ENCODE measurements at places on chromosomes 7 and 10.

DNA sequence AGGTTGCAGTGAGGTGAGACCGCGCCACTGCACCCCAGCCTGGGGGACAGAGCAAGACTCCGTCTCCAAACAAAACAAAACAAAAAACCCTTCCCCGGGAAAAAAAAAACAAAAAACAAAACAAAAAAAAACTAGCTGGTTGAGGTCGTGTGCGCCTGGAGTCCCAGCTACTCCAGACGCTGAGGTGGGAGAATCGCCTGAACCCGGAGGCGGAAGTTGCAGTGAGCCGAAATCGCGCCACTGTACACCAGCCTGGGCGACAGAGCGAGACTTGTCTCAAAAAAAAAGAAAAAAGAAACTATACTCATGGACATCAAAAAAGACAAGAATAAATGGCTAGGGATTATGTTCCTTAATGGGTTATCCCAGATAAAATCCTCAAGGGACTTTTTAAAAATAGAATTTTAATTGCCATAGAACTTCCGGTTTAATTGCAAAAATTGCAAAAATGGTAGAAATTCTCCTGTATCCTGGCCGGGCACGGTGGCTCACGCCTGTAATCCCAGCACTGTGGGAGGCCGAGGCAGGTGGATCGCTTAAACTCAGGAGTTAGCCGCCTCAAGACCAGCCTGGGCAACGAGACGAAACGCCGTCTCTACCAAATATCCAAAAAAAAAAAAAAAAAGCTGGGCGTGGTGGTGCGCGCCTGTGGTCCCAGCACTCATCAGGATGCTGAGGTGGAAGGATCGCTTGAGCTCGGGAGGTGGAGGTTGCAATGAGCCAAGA, 37.8 kb downstream of the KLHDC10 start:
- no peak for DNase-seq

DNA sequence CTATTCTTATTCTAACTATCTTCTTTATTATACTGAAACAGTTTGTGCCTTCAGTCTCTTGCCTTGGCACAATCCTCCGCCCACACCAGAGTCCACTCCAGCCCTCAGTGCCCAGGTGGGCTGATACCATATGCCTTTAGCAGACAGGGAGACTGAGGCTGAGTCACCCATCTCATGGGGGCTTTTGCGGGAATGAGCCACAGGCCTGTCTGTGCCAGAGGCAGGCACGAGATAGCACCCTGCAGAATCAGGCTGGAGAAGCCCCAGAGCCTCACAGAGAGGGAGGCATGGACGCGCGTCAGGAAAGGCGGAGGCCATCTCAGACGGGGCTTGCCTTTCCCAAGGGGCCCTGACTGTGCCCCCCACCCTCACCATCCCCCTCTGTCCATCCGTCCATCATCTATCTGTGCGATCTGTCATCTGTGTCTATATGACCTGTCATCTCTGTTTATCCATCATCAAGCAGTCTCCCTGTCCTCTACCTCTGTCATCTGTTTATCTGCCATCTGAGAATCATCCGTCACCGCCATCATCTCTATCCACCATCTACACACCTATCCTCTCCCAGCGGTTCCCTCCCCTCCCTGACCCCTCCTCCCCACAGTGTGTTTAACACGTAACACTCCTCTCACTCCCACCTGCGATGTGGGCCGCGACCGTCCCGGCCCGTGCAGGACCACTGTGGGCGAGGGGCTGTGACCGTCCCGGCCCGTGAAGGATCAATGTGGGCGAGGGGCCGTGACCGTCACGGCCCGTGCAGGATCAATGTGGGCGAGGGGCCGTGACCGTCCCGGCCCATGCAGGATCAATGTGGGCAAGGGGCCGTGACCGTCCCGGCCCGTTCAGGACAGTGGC, 7.3 kb upstream of the ADAP1 start:
- no peak for DNase-seq

DNA sequence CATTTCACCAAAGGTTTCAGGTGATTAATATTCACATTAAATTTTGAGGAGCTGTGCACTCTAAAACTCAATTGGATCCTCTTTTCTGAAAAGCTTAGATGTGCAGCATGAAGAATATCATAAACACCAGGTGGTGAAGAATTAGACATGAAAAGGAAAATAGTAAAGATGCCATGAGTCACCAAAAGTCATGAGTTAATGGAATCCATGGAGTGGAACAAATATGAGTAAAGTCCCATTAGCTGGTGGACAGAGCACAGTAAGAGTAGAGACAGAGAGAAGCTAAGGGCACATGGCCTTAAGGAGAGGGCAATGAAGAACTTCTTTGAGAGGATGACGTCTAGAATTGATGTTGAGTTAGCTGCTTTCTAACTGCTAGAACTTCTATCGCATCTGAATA, 271.6 kb downstream of the CSTF2T start:
- no peak for DNase-seq

DNA sequence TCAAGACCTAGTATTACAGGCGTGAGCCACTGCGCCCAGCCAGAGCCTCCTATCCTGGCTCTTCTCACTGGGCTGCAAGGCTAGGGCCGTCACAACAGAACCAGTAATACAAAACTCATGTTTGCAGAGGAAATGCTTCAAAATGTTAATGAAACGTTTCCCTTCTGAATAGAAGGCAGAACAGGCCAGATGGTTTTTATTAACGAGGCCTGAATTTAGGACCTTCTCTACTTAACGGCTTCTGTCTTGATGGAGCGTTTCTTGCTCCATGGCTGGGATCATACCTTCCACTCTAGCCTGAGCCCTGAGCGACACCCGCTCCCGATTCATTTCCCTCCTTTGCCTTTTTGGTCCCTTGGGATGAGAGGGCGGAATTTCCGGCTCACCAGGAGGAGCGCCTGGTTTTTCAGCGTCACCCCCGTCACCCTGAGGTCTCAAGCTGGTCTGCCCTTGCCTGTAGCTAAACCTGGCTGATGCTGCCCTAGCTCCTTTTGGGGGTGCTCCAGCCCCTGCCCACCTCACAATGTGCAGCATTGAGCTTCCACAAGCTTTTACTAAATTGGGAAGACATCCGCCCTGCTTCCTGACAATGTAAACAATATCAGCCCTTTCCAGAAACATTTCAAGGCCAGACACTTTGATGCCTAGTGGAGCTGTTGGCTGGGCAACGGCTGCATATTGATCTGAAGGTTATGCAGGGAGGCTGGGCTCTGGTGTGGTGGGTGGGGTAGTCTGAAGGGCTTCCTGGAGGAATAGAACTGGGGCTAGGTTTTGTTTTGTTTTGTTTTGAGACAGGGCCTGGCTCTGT, 5.2 kb downstream of the CLIP2 start:
- no peak for DNase-seq

- no peak for DNase-seq
These were observed 59.3 kb downstream of the DLG5 start for GRCh38 chr10:77867124-77867719.
